Stimulated activated CD8-positive, alpha-beta memory T cell treated with anti-CD3 and anti-CD28 coated beads, Interleukin-4, amount 100 ng/mL, for 1 hour (primary cell): ENCODE measurements at places on chromosomes 7 and 10.

- DNase-seq: no peak
These were observed 31.0 kb upstream of the GPR26 start for GRCh38 chr10:123635131-123635530.

DNA sequence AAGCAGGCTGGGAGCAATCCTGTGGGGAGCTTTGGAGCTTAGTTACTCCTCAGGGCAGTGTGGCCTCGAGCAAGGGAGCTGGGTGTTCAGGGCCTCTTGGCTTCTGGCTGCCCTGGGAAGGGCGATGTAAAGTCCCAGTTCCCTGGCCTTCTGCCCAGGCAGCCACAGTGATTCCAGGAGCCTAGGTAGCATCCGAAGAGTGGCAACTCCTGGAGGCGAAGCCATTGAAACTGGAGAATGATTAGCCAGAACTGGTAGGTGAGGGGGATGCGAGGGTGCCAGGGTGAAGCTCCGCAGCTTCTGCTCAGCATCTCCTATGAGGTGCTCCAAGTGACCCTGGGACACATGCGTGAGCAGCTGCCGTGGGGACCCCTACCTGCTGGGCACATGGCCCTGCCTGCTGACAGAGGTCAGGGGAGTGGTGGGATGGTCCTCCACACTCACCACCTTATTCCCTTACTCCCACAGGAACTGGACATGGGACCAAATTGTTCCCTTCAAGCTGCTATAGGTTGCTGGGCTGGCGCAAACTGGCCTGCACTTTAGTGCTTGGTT lies 7.8 kb upstream of the GDF2 start:
- DNase-seq: no peak

- DNase-seq: no peak
These were observed 79.1 kb downstream of the XRCC2 start for GRCh38 chr7:152596824-152597223.

- DNase-seq: no peak
These were observed 162.3 kb upstream of the MTPN start for GRCh38 chr7:136139417-136139816.

DNA sequence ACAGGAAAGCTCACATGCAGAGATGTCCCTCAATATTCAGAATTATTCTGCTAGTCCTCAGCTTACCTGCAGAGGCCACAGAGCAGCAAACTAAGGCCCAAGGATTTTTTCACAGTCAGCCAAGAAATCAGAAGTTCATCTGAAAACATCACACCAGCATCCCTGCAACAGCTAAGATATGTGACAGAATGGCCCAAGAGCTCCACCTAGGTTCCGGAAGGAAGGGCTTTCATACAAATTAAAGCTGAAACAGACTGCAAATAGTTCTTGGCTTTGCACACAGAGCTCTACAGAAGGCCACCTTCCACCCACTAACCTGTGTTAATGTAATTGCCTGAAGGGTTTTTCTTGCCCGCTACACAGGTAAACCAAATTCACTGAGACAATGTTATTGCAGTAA lies 438.8 kb upstream of the C7orf33 start:
- no peak for DNase-seq

DNA sequence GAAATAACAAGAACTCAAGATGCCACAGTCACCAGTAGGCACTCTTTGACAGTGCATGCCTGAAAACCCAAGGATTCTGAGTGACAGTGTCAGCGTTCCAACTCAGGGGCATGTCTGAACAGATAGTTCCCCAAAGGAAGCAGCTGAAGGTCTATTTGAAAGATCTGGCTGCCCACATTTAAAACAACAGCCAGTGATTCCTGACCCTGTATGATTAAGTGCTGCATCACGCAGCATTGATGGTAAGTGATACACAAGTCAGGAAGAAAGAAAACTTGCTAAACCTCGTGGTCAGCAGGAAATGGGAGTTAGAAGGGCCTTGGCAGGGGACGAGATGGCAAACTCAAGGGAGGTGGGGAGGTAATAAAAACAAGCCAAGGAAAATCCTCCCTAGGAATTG lies 1013.1 kb downstream of the TYW1 start:
- no peak for DNase-seq

DNA sequence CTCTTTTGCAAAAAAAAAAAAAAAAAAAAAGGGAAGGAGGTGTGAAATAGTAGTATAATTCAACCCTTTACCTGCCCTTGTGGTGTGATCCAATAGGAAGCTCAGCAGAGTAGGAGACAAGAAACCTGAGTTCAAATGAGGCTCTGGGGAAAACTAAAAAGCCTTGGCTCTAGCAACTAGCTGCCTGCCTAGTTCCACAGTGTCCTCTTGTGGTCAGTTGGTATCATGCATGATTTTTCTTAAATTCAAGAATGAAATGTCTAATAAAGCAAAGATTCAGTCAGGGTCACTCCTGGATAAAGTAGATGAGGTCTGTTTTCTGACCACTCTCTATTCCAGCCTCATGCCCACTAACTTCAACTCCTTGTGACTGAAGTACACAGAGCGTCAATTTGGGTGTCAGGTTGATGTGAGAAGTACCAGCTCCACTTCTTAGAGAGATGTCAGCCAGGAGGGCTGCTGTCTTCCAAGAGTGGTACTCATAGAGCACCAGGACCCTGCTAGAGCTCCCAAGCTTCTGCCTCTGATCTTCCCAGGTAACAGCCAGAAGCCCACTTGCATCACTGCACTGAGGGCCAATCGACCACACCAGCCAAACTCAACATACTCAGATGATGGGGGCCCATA lies 10.5 kb downstream of the LSM5 start:
- no peak for DNase-seq

DNA sequence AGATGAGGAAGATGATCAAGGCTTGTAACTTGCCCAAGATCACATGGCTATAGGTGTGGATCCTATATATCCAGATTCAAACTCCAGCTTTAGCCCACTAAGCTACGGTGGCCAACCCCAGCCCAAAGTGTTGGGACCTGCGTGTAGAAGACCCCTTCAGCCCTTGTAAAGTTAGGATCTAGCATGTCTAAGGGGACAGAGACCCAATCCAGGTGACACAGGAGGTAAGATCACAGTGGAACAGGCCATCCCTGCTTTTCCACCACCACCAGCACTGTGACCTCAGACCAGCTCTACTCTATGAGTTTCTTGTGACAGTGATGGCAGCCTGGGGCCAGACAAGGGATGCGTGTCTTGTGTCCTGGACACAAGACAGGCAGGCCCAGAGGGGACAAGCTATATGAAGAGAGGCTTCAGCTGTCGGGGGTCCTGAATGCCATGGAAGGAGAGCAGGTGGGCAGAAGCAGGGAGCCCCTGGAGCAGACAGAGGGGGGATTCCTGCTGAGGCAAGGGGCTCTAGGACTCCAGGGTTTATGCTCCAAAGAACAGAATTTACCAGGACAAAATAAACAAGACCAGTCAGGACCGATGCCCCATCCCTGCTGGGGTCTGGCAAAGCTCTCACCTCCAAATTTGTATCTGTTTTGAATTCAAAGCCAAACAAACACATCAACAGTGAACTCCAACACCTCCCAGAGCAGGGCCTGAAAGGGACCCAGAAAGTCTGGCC lies 10.4 kb downstream of the GPRIN2 start:
- DNase-seq: no peak
